ENCODE measurements at places on chromosomes 12 and 14.
A peak's percentile ranks its signal among the peaks of the same experiment; 100 is the strongest.

- peak; percentile 16 for DNase-seq
These were observed 92.2 kb downstream of the ACSS3 start for GRCh38 chr12:81170072-81170471.

GRCh38 chr14:71209888-71210287, 302.6 kb downstream of the PCNX1 start:
- no peak for DNase-seq

DNA sequence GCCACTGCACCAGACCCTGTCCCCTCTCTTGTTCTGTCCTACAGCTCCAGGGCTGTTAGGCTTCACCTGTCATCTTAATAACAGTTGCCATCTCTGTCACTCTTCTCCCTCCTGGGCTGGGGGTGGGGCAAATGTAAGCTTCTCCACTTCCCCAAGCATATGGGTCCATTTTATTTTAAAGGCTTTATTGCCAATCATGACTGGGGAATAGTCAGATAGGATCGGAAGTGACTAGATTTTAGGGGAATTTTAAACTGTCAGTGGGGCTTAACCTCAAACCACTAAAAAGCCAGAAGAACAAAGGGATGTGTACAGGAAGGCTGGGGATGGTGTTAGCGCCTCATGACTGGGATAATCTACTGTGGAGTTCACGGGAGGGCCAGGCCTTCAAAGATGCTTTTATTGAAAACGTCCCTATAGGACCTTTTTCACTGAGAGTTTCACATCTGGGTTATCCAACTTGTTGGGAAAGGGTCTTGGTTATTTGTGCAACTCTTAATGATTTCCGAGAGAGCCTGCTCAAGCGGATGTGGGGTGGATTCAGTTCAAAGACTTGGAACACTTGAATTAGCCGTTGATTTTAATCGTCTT, 41.6 kb downstream of the CHST11 start:
- no peak for DNase-seq

- no peak for DNase-seq
These were observed 275.2 kb downstream of the DACT1 start for GRCh38 chr14:58912799-58913432.

GRCh38 chr14:86915406-86915805, 1077.6 kb downstream of the GALC start:
- DNase-seq, result no peak

- no peak for DNase-seq
These were observed 3.3 kb downstream of the SDS start for GRCh38 chr12:113400362-113400761.
